ENCODE measurements at places on chromosomes 13 and 19.

DNA sequence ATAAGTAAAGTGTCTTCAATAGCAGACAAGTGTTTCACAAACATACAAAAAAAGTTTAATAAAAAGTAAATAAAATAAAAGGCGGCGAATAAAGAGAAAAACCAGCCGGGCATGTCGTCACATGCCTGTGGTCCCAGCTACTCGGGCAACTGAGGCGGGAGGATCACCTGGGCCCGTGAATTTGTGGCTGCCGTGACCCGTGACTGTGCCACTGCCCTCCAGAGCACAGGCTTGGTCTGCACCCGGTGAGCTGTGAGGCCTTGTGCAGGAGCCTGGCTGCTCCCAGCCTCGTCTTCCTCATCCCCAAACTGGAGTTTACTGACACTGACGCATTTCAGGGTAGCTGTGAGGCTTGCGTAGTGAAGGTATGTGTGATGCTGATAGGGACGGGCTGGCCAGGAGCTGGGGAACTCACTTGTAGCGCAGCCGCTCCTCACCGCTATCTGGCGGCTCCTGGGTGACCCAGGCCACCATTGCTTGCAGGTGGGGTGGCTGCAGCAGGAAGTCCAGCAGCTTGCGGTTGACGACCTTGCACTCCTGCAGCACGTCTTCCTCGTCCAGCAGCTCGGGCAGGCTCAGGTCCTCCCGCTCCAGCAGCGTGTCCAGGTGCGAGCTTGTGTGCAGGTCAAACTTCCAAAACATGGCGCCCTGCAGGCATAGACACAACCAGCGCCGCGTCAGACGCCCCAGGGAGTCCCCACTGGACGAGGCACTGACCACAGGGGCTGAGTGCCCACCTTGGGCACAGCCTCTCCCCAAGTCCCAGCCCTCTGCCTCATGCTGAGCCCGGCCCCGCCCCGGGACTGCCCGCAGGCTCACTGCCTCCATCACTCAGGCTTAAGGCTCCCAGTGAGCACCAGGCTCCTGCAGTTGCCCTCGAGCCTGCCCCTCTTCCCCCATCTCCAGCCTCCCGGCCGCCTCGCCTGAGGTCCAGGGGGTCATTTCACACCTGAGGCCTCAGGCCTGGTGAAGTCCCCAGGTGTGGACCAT, 12.1 kb downstream of the PPP6R1 start:
- DNase-seq, result no peak

DNA sequence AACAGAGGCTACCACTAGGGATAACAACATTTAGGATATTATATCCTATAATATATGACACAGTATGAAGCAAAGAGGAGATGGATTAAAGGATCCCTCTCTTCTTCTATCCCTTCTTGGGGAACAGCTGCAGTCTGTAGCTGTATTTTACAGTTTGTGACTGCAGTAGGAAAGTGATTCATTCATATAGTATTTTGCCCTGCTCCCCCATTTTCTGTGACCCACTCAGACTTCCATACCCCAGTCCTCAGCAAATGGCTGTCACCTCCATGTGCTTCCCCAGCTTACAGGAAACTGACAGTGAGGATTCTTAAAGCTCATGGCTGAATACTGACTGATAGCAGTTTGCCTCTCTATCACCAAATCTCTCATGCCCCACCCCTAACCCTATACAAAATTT, 27.5 kb downstream of the MICU2 start:
- no peak for DNase-seq

GRCh38 chr13:68987585-68987984, 1120.0 kb upstream of the ATXN8OS start:
- no peak for DNase-seq

DNA sequence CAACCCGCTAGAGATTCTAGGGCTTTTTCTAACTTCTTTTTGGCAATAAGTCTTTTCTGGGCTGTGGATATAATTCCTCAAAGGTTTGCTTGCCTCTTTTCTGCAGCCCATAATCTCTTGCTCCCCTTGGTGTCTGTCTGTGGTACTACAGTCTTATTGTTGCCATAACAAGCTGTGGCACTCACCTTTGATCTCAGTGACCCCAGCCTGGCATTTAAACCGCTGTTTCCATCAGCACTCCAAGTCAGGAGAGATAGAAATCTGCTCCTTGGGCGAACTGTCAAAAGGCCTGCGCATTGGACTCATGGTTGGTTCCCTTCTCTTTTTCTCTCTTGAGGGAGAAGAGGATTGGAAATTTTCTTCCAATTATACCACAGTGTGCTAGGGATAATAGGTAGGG, 14.5 kb upstream of the MPHOSPH8 start:
- peak; percentile 6 for DNase-seq

- DNase-seq, result no peak
Observed at GRCh38 chr19:41371541-41371940, 4.8 kb upstream of the TMEM91 start.

- no peak for DNase-seq
Observed at GRCh38 chr13:97856304-97856675, 97.2 kb upstream of the IPO5 start.

DNA sequence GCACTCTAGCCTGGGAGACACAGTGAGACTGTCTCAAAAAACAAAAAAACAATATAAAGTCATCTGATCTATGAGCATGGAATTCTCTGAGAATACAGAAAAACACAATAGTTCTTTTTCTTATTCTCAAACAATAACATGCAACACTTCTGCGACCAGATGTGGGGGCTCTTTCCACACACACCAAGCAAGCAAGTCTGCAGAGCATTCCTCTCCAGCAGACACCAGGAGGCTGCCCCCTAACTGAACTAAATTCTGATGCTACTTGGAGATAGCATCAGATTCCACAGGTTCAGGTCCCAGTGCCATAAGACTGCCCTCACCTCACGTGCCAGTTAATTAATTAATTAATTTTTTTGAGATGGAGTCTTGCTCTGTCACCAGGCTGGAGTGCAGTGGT, 27.7 kb downstream of the ZNF101 start:
- DNase-seq, result no peak

DNA sequence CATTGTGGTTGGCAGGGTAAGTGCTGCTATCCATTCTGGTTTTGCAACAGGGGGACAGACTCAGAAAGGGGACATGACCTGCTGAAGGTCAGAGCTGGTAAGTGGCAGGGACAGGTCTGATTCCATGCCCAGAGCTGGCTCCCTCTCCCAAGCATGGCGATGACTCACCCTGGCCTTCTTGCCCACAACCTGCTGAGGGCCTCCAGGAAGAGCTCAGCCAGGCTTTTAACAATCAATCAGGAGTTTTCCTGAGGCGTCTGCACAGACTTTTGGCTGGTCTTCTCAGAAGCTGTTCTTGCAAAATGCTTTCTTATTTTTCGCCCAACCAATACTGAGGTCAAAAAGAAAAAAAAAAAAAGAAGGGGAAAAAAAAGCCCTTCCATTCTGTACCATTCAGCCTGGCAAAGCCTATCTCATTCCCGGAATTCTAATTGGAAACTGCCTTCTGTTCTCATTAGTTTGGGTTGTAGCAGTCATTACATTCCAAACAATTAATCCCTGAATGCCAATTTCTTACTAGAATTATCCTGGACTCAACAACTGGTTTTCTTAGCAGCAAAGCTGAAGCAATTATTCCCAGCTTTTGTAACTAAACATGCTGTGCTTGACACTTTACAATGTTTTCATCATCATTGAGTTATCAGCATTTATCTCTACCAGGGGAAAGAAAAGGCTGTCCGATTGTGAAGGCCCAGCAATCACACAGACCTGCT, 17.7 kb downstream of the SIAH3 start:
- no peak for DNase-seq

DNA sequence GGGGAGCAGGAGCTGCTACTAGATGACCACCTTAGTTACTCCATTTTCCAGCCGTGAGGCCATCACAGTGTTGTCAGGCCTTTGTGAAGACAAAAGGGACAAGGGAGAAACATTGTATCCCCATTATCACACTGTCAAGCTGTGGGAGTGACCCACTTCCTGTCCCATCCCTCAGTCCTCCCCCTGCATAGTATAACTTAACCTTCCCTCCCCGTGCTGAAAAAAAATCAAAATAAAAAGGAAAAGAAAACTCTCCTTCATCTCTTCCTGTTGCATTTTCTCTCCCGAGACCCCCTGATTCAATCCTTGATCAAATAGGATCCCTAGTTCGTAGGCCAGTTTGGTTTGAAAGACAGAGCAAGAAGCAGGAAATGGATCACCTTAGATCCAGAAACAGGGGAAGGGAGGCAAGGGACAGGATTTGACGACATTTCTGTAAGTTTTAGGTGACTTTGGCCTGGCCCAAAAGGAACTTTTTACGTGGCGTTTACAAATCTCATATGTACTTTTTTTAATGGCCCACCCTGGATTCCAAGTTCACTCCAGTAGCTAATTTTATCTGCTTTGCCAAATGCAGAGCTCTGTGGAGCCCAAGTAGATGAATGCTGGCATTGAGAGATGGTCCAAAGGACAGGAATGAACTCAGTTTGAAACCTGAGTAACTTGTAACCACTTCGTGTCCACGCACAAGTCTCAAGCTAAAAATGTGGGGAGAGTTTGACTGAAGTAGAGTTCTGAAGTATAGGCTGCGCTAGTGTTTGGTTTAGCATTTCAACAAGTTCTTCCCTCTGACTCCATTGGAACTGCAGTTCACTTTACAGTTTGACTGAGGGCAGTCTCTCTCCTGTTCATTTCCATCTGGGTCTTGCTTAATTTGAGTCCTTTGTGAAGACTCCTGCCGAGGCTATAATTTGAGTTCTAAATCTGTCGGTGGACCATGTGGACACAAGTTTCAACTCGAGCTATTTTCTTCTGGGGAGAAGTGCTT, 16.6 kb upstream of the GATAD2A start:
- DNase-seq, result no peak

DNA sequence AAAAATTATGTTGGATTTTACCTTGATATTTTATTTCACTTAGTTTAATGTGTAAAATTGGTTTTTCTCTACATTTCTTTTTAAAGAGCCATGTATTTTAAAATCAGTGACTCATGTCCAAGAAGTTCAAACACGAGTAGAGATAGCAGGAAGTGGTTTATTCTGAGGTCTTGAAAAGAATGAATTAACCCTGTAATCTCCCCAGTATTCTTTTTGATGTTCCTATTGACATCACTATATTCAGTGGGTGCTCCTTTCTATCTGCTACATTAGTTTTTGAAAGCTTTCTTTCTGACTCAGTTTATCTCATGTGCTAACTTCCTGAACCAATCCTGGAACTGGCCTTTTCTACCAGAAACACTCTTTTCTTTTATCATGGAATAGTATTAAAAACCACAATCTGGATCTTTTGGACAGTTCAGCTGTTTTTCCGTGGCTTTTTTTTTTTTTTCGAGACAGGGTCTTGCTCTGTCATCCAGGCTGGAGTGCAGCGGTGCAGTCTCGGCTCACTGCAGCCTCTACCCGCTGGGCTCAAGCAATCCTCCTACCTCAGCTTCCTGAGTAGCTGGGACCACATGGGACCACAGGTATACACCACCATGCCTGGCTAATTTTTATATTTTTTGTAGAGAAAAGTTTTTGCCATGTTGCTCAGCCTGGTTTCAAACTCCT, 114.9 kb downstream of the PCCA start:
- DNase-seq, result no peak

GRCh38 chr19:12723381-12723640, 421 bp downstream of the TNPO2 start:
- no peak for DNase-seq

GRCh38 chr19:2573916-2574315, 98.0 kb downstream of the GADD45B start:
- DNase-seq, result no peak

- DNase-seq, result no peak
Observed at GRCh38 chr13:99027260-99027659, 49.4 kb upstream of the DOCK9 start.

DNA sequence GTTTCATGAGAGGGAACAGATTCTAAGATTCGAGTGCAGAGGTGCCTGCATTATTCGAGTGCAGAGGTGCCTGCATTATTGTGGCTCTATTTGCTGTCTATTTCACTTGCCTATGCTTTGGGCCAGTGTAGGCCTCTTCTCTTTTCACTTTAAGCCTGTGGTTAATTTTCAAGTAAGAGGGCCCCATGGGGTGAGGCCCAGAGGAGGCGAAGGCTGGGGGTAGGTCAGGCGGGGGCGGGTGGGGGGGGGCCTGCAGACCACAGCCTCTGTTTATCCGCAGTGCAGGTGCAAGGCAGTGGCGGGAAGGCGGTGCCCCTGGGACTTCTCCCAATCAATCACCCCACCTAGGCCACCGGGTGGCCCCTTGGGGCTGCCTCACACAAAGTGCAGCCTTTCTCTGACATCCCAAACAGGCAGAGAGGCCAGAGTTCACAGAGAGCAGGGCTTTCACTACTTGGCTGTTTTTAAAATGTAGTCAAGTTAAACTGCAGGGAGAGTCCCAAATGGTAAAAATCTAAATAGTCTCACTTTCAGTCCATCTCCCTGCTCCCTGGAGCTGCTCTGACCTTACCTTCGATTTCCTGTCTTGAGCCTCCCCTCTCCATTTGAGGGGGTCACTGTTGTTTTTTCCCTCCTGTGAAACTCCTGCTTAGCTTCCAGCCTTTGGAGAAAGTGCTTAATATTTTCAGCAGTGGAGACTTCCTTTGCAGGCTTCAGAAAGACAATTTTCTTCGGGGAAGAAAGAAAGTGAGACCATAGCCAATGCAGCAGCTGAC, 249.0 kb downstream of the DLEU7 start:
- no peak for DNase-seq

DNA sequence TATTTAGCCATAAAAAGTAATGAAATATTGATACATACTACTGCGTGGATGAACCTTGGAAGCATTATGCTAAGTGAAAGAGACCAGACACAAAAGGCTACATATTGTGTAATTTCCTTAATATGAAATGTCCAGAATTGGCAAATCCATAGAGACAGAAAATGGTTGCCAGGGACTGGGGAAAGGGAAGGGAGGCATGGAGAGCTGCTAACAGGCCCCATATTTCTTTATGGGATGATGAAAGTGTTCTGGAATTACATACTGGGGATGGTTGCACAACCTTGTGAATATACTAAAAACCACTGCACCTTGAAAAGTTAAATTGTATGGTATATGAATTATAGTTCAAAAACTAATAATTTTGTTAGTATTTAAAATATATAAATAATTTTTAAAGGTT, 3.6 kb downstream of the IFT88 start:
- no peak for DNase-seq

- no peak for DNase-seq
Observed at GRCh38 chr13:110495881-110496280, 65.6 kb downstream of the RAB20 start.

DNA sequence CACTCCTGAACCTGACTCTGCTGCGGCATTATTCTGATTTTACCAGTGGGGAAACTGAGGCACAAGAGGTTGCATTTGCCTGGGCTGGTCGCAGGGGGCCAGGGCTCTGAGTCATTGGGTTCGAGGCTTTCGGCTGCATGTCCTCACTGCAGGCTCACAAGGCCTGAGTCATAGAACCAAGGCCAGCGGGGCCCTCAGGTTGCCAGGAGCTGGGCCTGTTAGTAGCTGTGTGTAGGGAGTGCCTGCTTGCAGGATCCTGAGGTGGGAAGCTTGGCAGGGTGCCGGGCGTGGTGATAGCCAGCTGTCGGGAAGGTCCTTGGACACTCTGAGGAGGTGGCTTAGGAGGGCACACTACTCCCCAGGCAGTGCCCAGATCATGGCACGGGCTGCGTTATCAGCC, 21.6 kb upstream of the F2RL3 start:
- DNase-seq, result no peak
